ENCODE measurements at places on chromosomes 1 and 21.

DNA sequence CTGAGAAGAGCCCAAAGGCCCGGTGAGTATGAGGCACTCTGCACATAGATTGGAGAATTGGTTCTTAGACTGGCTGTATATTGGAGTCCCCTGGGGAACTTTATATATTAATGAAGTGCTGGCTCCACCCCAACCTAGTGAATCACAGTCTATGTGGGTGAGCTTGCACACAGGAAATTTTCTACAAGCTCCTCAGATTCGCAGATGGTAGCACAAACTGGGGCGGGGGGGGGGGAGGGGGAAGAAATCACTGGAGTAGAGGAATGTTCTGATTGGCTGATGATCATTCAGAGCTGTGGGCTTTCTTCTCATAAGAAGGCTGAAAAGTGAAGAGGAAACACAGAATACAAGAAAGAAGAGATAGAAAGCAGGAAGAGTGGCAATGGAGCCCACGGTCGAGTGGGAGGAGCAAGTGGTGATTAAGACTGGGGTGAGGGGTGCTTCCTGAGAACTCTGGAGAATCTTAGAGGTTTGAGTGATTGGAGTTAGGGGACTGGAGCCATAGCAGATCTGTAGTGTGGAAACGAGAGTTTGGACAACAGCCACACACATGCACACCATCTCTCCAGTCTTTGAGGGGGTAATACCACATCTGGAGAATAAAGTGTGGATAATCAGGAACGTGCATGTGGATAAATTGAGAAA lies 465.9 kb upstream of the DAB1 start:
- no peak for DNase-seq

DNA sequence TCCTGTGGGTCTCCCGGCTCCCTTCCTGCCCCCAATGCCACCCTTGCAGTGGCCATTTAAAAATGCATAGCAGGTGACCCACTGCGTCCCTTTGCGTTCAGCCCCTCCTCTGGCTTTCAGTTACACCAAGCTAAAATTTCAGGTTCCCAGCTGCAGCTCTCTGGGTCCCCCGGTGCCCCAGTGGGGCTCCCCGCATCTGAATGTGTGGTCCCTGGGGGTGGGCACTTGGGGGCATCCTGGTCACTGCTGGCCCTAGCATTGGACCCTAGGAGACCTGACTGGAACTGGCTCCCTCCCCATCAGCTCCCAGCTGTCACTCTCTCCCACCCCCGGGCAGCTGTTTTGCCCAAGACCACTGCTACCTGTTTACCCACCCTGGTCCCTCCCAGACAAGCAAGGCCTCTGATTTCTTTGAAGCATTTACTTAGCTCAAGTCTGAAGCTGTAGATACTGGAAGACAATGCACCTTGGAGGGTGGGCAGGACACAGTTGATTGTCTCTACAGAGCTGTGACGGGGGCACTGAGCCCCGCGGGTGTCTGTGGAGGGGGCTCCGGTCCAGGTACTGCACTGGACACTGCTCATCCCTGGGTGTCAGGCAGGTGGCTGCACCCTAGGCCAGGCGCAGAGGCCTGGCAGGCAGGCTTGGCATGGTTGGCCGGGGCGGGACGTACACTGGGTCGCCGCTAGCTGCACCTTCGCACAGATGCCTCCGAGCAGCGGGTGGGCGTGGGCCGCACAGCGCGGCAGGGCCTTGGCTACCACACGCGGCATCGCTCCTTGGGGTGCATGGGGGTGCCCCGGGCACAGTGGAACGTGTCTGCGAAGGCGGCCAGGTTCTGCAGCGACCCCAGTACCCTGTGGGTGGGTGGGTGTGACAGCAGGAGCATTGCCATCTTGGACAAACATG lies 3.9 kb downstream of the PRXL2B start:
- DNase-seq = no peak

DNA sequence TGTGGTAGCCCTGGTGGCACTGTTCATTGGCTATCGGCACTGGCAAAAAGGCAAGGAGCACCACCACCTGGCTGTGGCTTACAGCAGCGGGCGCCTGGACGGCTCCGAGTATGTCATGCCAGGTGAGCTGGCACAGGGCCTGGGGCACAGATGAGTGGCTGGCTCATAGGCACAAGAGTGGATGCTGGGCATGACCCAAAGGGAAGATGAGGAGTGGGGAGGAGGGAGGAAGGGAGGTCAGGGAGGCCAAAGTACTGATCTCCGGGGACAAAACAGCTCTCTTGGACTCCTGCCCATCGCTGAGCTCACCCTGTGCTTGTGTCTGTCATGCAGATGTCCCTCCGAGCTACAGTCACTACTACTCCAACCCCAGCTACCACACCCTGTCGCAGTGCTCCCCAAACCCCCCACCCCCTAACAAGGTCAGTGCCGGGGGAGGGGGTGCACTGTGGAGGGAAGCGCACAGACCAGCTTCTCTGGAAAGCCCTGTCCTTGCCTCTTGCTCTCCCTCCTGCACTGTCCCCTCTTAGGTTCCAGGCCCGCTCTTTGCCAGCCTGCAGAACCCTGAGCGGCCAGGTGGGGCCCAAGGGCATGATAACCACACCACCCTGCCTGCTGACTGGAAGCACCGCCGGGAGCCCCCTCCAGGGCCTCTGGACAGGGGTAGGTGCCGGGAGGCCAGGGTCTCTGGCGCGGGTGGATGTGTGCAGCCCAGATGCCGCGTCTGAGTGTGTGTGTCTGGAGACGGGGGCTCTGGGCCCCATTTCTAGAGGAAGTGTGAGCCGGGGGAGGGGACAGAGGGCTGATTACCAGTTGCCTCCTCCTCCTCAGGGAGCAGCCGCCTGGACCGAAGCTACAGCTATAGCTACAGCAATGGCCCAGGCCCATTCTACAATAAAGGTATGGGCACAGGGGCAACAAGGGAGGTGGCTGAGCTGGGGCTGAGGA lies 7.3 kb upstream of the LRRC71 start:
- no peak for DNase-seq

- no peak for DNase-seq
Measured at GRCh38 chr1:204003536-204003935, 69.4 kb upstream of the SOX13 start.

GRCh38 chr1:168408539-168408865 lies 127.8 kb downstream of the TBX19 start:
- no peak for DNase-seq

GRCh38 chr21:41362605-41363369 lies 960 bp downstream of the MX2 start:
- no peak for DNase-seq

DNA sequence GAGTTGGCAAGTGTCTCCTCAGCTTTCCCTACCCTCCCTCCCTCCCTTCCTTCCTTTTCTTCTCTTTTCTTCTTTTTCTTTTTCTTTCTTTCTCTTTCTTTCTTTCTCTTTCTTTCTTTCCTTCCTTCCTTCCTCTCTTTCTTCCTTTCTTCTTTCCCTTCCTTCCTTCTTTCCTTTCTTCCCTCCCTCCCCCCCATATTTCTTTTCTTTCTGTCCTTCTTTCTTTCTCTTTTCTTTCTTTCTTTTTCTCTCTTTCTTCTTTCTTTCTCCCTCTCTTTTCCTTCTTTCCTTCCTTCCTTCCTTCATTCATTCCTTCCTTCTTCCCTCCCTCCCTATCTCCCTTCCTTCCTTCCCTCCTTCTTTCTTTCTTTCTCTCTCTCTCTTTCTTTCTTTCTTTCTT lies 18.6 kb upstream of the TTC22 start:
- DNase-seq = no peak

GRCh38 chr1:187045371-187045770 lies 216.6 kb downstream of the PLA2G4A start:
- no peak for DNase-seq

GRCh38 chr1:187605736-187606135 lies 777.0 kb downstream of the PLA2G4A start:
- DNase-seq = no peak

DNA sequence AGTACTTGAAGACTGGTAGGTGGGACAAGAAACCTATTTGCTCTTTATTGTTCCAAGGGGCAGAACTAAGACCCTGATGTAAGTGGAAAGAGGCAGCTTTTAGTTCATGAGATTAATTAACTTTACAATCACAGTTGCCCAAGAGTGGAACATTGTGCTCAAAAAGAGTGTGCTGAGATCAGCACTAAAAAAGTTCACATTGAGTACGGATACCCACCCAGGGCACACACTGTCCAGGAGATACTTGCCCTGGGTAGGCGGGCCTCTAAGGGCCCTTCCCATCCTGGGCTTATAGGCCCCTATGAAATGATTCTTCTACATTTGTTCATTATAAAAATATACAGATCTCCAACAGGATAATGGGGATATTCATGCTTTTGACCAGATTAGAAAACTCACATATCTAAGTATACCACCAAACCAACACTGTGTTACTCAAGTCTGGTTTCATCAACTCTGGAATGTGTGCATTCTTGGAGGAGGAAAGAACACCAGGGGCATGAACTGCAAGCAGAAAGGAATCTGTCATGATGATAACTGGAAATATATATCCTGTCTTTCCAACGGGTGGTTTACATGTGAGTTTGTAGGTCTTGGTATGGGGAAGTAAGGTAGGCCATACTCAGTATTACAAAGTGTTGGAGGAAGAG lies 626.2 kb downstream of the SMYD3 start:
- DNase-seq = no peak

DNA sequence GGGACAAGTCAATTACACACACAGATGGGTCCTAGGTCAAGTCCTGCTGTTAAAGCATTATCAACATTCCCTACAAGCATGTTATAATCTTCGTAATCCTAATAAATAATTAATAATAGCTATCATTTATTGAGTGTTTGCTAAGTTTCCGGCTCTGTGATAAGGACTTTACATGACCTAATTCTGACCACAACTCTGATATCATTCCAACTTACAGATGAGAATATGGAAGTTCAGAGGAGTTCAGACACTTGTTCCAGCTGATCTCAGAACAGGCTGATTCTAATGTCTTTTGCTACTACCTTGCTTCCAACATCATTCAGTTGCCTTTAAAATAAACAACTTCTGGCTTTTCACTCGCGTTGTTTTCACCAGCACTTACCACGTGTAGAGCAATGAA lies 770.1 kb upstream of the CXADR start:
- no peak for DNase-seq

DNA sequence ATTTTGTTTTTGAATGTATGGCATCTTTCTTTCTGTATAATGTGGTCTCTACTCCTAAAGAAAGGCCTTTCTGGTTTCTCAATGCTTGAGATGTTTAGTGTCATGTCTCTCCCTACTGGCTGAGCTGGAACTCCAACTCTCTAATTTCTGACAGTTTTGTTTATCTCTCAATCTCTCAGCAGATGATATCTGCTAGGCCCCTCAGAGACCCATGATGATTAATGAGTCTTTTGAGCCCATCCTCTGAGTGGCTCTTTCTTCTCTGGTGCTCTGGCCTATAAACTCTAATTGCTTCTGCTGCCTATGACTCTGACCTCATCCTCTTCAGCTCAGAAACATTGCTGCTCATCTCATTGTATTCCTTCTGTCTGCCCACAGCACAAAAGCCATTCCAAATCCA lies 46.6 kb downstream of the CRB1 start:
- no peak for DNase-seq

GRCh38 chr1:179129702-179130473 lies 48.0 kb downstream of the TOR3A start:
- no peak for DNase-seq

DNA sequence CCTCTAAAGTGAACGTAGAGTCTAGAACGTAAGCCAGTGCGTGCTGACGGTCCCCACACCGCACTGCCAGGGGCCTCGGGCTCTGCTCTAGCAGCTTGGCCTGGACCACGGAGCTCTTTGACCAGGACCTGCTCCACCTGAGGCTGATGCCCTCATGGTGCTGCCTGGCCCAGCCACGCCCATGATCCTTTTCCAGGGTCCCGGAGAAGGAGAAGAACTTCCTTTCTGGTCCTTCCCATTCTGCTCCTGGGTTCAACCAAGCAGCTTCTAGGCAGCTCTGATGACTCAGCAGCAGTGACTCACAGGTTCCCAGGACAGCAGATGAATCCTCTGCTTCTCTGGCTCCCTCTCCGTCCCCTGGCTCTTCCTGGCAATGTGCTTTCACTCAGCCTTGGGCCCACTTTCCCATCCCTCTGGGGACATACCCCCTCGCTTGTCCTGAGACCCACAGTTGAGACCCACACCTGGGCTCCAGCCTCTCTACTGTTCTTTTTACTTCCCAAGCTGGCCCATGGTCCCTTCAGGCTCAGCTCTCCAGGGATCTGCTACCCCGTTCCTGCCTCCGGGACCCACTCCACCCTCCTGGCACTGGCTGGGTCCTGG lies 246.3 kb upstream of the RAB4A start:
- DNase-seq = no peak

All from activated CD4-positive, CD25-positive, alpha-beta regulatory T cell (primary cell).